ENCODE measurements at places on chromosomes 2 and 18.

- DNase-seq = no peak
These were observed 188.6 kb downstream of the SH3RF3 start for GRCh38 chr2:109317471-109318095.

- no peak for DNase-seq
These were observed 469.0 kb downstream of the SLC4A3 start for GRCh38 chr2:220096406-220096805.

GRCh38 chr2:235951493-235951892 is 216.7 kb downstream of the GBX2 start:
- DNase-seq = no peak

DNA sequence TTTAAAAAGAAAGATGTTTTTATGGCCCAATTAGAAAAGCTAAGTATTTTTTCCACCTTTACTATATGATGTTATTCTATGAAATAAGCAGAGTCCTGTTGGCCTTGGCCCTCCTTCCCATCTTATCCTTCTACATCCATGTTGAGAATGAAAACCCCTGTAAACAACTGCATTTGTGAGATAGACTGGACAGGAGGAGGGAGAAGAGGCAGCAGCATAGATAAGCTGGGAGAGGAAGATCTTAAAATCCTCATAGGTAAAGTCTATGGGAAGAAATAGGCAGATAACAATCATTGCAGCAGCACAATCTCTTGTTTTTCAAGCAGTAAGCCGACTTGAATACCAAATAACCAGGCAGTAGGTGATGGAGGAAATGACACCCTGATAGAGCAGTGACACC is 207.6 kb upstream of the PARD3B start:
- no peak for DNase-seq

DNA sequence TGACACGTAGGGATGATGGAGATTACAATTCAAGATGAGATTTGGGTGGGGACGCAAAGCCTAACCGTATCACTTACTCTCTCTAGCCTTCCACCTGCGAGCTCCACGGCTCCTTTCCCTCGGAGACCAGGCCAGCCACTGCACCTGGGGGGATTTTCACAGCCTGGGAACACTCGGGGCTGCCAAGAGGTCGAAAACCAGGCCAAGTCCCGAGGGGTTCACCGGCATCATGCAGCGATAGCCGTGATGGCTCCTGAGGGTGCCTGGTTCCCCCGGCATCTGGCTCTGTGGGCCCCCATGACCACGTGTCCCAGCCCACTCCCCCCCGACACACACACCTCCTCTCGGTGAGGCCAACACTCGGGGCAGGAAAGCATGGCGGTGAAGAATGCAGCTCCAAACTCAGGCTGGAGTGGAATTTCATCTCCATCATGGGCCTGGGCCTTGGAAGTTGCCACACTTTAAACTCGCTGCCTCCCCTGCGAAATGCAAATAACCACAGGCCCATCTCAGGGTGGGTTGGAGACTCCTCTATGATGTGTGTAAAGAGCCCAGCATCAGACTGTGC is 32.6 kb downstream of the ADCY3 start:
- no peak for DNase-seq

GRCh38 chr2:127580167-127581049 is 44.9 kb downstream of the MYO7B start:
- DNase-seq = no peak

DNA sequence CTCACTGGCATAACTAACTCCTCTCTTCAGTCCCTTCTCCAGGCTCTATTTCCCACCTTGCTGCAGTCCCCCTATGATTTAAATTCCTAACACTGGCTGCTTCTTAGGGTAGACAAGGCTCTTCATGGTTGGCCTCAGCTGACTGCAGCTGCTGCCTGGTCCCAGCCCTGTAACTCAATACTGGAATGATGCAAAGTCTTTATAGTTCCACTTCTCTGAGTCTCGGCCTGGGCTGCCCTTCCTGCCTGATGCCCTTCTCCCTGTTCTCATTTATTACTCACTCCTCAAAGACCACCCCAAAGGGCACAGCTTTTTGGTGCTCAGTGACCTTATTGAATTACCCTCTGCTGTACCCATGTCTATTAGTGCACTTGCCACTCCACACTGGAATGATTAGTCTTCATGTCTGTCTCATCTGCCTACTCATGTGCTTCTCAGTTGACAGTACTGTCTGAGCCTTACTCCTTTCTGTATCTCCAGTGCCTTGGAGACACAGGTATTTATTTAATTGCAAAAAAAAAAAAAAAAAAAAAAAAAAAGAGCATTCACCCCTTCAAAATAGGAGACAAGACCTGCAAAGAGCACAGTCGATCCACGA is 199.4 kb upstream of the REV1 start:
- no peak for DNase-seq

- DNase-seq = no peak
These were observed 250.6 kb downstream of the RPRM start for GRCh38 chr2:153227981-153228380.

DNA sequence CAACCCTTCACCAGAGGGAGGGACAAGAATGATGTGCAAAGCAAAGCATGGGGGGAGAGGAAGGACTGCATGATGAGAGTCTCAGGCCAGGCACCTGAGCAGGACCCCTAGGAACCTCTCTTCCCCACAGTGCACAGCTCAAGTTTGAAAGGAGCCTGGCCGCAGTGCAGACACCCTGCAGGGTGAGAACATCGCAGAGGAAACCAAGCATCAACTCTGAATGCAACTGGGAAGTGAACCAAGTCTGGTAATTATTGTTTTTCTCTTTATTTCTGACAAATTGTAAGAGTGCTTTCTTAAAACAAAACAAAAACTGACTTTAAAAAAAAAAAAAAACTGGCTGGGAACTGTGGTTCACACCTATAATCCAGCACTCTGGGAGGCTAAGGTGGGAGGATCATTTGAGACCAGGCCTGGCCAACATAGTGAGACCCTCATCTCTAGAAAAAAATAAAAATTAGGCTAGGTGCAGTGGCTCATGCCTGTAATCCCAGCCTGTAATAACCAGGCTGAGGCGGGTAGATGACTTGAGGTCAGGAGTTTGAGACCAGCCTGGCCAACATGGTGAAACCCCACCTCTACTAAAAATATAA is 15.3 kb downstream of the NPC1 start:
- no peak for DNase-seq

- DNase-seq = no peak
These were observed 158.9 kb upstream of the GLI2 start for GRCh38 chr2:120576509-120577474.

- DNase-seq = no peak
These were observed 38.3 kb downstream of the OXER1 start for GRCh38 chr2:42725657-42726056.

DNA sequence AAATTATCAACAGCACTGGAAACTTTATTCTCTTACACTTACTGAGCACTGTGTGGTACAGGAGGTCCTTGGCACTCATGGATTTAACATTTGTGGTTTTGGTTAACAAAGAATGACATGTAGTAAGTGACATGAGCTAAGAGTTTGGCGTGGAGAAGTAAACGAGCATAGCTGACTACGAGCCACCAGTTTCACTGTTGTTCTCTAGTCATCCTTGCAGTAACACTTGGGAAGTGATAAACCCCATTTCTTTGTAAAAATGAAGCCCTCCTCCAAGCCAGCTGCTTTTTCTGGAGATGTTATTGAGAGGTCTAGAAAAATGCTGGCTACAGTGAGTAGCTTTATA is 32.7 kb downstream of the QPCT start:
- DNase-seq = no peak

DNA sequence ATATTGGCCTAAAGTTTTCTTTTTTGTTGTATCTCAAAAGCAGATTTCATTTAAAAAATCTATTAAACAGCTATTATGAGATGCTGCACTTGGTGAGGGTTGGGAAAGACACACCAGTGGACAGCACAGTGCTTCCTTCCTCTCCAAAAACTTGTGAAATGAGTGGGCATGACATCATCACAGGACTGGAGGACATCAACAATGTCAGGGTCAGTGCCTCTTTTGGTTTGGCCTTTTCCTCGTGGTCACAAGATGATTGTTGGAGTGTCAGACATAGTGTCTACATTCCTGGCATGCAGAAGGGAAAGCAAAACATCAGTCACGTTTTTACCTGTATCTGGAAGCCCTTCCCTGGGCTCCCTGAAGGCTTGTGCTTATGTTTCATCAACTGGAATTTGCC is 49.6 kb downstream of the IL1R2 start:
- no peak for DNase-seq

DNA sequence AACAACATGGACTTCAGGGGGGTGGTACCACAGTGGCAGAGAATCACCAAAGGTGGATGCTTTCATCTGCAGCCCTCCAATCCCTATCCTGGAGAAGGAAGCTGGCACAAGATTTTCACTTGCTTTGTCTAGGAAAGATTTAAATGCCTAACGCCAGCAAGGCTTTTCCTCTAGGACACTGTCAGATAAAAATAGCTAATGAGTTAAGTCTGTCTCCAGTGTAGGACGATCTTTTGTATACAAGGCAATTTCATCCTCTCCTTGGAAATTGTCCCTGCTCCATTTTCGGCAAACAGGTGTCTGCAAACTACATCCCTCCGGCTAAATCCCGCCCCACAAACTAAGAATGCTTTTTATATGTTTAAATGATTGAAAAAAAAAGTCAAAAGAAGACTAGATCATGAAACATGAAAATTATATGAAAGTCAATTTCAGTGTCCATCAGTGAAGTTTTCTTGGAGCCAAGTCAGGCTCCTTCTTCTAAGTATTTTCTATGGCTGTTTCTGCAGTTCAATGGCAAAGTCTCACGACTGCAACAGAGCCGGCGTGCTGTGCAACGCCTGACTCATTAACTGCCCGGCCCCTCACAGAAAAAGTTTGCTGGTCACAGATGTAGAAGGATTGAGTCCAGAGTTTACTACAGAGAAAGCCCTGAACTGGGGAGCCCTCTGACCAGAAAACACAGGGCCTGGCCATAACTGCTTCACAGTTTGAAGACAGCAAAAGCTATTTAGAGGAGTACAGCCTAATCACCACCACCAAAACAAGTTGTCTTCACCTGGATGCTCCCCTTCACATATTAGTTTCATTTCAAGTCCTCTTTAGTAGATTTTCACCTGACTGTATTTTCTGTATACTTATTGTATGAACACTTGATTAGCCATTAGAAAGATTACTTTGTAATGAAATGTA is 52.3 kb downstream of the PIEZO2 start:
- DNase-seq = no peak
